ENCODE measurements at places on chromosomes 1 and 21. TPM values are rescaled to one million over a fixed set of nuclear protein-coding genes. Genes with fewer than 3 reads are reported as not detected.

DNA sequence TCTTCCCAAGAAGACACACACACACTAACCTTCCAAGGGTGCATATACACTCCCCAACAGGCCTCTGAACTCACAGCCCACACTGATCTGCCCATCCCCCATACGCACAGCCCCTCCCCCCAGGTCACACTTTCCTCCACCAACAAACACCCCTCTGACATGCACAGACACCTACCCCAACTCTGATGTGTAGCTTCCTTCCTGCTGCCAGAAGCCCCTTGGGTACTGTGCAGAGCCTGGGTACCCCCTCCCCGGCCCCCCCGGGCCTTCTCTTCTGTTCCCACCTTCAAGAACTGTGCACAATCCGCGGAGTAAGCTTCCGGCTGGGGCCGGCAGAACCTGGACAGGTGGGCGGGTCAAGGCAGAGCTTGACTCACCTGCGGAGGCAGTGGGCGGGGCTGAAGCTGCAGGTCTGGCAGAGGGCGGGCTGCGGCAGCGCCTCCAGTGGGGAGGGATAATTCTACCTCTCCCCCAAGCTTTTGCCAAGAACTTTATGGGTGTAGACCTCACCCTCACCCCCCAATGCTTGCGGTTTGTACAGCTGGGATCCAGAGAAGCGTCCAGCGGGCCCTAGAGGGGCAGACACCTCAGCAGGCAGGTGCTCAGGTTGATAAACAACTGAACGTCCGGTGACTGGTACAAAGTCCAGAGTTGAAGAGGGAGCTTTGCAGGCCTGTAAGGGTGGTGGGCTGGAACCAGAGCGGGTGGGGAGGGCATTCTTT lies at the start of gene C1orf210:
Gene C1orf210 (minus strand): TSS at position 313 of the 722 bp plus-strand sequence. CDS start 2,311 bp downstream, outside the sequence.
- DNase-seq = no peak

DNA sequence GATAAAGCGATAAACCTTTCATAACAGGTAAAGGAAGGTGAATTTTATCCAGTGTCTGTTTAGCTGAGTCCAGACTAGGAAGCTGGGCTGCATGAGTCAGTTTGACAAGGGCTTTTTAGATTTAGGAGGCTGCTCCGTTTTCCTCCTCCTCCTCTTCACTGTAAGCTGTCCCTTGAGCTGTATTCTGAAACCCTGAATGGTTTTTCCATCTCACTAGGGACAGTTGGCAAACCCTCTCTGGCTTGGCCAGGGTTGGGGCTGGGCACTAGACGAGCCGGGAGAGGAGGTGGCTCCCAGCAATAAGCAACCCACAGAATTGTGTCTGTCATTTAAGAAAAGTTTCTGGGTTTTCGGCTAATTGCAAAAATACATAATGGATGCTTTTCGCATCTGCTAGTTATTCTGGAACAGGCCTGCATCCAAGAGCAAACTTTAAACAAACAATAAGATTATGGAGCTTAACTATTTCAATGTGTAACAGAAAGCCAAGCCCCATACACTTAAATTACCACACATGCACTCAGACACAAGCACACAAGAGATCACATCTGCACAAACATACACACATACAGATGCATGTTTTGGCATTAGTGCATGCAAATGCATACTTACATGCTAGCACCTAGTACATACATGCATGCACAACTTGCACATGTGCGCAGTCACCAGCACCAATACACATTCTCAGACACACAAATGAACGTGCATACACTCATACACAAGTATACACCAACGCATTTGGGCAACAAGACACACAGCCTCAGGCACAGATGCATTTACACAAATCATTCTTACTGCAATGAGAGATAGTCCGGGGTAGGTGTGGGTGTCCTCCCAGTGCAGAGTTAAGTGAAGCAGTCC lies 27.8 kb upstream of the FOXE3 start:
- no peak for DNase-seq

DNA sequence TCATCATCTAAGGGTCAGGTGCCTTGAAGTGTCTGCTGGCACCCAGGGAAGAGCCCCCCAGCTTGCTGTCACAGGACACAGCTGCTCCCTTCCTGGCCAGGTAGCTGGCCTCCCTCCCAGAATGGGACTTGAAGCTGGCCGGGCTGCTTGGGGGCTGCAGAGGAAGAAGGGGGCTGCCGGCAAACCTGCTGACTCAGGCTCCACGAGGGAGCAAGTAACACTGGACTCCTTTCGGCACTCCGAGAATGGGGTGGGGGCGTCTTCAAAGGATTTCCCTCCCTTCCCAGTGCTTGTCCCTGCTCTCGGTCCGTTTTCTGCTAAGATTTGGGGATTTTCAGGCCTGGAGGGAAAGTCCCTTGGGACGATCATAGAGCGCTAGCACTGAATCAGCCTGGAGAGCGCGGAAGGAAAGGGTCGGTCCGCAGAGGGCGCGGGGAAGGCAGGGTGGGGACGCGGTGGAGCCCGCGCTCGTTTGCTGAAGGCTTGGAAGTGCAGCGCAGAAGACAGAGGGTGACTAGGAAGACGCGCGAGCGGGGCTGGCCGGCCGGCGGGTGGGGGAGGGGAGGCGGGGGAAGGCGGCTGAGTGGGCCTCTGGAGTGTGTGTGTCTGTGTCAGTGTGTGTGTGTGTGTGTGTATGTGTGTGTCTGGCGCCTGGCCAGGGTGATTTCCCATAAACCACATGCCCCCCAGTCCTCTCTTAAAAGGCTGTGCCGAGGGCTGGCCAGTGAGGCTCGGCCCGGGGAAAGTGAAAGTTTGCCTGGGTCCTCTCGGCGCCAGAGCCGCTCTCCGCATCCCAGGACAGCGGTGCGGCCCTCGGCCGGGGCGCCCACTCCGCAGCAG lies at the start of gene CSF1:
Gene CSF1 (plus strand): TSS at position 727 of the 840 bp plus-strand sequence. CDS start 175 bp downstream, outside the sequence.
- peak; percentile 80 for DNase-seq

GRCh38 chr1:41432481-41433280 lies 51.8 kb downstream of the EDN2 start:
- DNase-seq = peak; percentile 98

GRCh38 chr21:36454093-36454531 lies 25.8 kb downstream of the CLDN14 start:
- no peak for DNase-seq

DNA sequence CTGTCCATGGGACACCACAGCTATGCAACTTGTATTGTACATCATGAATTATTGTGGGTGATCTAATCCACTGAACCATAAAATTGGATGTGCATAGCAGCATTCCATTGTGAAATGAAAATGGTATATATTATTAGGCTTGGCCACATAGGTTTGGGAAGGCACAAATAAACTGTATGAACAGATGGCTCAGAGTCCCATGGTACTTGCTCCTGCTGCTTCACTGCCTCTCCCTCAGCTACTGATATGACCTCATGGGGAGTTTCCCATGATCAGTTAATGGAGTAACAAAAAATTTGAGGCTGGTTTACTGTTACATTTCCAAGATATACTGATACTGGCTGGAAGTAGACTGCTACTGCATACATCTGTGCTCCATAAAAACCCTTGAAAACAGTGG lies 152.7 kb upstream of the NEGR1 start:
- DNase-seq = peak; percentile 22

DNA sequence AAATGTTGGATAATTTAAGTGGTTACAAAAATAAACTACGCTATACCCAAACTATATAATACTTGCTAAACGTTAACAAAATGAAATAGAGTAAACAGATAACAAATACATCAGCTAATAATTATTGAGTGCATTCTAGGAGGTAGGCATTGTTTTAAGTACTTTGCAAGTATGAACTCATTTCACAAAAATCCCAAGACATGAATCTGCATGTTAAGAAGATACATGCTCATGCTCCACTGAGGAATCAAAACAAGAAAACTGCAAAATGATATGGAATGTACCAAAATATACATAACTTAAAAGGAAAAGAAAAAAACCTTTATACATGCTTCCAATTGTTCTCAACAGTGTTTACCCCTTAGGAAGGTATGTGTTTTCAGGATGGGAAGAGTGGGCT lies 2.5 kb downstream of the FRRS1 start:
- DNase-seq = no peak

GRCh38 chr1:188343914-188344313 lies 1515.2 kb downstream of the PLA2G4A start:
- no peak for DNase-seq

DNA sequence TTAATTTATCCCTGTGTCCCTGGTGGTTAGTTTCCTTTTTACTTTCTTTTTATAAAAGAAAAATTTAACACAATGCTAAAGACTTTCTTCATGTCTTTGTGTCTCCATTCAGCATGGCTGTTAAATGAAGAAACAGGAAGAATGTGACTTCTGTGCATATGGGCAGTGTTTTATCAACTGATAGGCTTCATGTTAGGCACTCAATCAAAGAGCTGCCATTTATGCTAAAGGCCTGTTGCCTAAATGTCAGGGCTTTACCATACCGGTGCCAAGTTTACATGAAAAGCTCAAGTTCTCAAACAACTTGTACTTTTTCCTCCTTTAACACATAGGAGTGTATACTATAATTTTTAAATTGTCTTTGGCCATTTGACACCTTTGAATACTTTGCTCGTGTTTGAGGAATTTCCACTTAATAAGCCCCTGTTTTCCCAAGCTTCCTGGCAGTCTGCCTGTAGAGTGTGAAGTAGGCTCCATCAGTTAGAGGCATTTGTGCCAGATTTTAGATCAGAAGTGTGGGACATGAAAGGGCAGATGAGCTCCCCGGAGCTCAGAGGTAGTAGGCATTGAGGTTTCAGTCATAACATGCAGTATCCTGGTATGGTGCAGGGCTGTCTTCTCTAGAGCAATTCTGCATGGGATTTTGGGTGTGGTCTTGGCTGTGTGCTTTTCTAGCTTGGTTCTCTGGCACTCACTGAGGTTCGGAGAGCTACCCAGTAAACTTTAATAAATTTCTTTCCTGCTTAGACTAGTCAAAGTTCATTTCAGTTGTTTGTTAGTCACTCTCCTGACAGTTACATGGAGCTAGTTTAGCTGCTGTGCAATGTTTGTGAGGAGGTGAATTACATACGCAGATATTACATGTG lies 119.0 kb downstream of the LEPR start:
- peak; percentile 26 for DNase-seq

GRCh38 chr1:24946861-24947658 lies 17.0 kb upstream of the RUNX3 start:
- DNase-seq = peak; percentile 55

DNA sequence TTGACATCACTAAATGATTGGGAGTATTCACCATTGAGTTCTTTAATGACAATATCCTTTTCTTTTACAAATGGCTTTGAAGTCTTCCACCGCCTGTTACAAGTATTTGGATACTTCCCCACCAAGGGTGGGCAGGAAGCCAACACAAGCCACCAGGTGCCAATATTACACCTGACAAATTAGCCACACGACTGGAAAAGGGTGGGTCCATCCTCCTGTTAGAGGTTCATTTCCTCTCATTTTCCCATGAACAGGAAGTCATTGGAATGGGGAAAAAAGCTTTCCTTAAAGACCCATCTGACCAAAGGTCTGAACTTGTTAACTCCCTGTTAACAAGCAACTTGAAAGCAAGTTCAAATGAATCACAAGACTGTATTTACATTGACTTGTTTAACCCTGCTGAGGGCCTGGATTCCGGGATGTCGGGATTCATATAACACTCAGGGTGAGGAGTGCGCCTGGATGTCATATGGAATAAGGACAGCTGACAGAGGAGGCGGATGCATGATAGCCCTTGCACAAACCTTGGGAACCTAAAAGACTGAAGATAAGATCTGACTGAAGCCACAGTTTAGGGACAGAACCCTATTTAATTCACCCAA lies 40.5 kb upstream of the PROX1 start:
- no peak for DNase-seq

DNA sequence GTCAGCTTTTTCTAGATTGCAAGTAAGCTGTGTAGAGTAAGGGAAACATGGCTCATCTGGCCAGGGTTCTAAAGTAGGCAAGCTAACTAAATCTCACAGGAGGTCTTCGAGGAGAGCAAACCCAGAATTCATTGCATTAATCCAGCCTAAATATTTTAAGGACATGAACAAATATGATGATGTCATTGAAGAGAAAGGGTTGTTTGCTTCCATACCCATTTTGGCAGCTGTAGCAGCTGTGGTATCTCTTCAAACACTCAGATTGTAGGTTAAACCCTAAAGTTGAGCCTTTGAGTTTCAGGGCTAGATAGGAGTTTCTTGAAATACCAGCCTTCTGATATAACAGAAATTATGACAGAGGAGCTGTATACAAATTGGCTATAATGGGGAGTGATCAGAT lies 200.5 kb upstream of the C1orf105 start:
- DNase-seq = no peak

DNA sequence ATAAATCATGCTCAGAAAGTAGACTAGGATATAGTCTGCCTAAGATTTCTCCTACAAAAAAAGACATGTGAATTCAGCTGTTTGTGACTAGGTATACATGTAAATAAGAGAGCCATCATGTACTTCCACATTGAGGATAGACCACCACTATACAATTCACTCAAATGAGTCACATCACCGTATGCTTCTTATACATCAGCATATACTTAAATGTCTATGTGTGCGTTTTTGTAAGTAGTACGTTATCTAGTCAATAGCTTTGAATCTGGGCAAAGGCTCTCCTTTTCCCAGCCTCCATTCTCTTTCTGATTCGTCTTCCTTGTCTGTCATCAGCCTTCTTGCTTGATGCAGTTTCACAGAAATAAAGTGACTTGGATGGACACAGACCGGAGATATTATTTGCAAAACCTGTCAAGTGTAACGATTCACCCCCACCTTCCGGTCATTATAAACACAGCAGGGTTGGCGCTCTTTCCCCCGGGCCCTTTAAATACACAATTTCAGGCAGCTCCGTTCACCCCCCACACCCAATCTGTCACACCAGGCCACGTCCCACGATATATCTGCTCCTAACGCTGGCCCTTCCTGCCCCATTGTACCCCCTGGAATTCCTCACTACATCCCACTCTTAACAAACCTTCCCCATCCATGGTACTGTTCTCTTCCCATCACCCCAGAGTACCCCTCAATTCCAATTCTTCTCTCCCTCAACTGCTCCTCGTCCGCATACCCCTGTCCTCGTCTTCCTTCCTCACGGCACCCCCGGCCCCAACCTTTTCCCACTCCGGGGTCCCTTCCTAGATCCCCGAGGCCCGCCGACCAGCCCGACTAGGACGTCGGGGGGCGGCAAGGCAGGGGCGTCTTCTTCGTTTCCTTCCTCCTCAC lies 636 bp downstream of the VAMP4 start:
- DNase-seq = peak; percentile 60

DNA sequence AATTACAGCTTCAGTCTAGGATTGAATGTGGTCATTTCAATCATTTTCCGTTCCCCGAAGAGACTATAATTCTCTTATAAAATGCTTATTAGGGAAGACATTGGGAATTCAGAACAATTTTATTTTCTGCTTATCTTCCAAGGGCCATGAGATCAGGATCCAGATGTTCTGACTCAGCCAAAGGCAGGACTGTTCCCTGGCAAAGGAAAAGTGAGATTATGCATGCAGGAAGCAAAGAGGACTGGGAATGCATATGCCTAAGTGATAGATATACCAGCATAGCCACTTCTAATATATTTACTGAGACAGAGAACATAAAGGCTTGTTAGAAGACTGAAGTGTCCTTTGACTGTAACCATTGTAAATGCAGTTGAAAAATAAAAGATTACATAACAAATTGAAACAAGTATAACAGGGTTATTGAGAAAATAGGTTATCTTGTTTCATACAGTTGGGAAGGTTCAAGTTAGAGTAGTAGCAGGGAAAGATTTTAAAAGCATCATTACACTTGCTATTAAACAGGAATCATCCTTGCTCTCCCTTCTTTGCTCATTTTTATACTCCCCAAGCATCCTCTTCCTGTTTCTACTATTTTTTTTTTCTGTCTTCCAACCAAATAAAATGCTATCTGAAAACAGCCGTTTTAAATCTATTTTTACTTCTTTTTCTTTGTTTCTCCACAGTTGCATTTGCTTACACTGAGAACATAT lies 439.6 kb upstream of the ADAMTS5 start:
- DNase-seq = no peak

GRCh38 chr1:107141491-107142126 lies 770 bp downstream of the NTNG1 start:
- peak; percentile 50 for DNase-seq

SHISAL2A gene
- 0.15 TPM for total RNA-seq

CYP4B1 gene
- total RNA-seq = not detected

TMEM52 gene
- not detected for total RNA-seq

MGST3 gene
- 99.6 TPM for total RNA-seq
